HEK293T (cell line): ENCODE measurements at places on chromosomes 1 and 21.

GRCh38 chr1:89957107-89957506, 37.8 kb upstream of the ZNF326 start:
- no peak for DNase-seq

DNA sequence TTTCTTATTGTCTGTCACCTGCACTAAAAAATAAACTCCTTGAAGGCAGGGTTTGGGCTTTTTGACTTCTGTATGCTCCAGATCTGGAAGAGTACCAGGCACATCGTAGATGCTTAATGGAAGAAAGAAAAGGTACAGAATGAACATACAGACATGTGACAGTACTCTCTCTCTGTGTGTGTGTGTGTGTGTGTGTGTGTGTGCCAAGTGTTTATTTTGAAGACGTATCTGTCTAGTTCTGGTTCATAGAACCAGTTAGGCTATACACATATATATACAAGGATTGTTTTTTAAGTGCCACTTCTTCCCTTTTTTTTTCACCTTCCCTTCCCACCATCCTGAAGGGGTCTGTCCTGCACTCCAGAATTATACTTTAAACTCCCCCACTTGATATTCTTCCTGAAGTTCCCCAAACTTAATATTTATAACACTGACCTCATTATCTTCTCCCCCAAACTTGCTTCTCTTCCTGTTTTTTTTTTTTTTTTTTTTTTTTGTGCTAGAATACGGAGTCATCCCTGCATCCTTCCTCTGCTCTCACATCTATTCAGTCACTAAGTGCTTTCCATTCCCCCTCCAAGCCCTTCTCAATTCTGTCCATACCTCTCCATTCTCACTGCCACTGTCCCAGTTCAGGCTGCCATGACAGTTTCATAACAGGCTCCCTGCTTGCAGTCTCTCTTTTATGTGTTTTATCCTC, 5.4 kb upstream of the KCNA3 start:
- DNase-seq, result no peak

GRCh38 chr1:40789661-40790430, 6.3 kb downstream of the KCNQ4 start:
- DNase-seq, result no peak

DNA sequence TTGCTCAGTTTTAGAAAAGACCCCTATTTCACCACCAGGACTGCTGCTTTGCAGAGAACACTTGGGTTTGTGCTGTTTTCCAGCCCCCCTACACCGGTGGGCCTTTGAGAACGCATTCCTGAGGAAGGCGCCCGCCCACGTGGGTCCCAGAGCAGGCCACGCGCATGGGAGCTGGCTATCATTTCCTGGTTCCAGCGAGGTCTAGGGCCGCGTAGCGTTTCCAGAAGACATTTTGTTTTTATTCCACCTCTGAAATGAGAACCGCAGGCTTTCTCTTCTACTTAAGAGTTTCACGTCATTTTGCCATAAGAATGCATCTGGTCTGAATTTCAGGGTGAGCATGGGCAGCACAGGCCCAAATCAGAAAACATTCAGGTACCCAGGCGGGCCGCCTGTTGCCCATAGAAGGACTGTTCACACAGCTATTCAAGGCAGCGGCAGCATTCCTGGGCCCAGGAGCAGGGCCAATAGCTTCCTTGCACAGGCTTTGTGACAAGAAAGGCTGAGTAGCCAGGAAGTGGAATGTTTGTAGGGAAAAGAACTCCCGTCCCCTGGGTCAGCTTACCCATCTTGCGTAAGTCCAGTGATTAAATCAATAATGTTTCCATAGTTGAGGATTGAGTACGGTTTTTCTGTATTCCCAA, 1.4 kb upstream of the KLHL21 start:
- DNase-seq, result no peak

GRCh38 chr1:55062801-55063576, 23.6 kb downstream of the PCSK9 start:
- no peak for DNase-seq

DNA sequence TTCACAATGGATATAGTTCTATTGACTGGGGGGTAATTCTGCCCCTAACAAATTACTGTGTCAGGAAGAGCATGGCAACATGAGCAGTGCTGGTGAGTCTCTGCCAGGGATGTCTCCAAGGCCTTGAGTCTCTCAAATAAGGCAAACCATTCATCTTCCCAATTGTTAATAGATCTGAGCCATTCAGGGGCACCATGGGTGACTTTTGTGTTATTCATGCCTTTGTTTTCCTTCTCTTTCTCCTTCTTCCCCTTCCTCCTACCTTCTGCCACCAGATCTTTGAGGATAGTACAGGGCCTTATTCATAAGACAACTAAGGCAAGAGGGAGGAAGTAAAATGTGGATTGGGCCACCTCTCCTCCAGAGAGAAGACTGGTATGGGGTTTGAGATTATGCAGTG, at the start of gene RGSL1:
TSS of gene RGSL1 (plus strand) at position 60 of the 400 bp plus-strand sequence. CDS start at position 80, 20 bp downstream.
- no peak for DNase-seq

DNA sequence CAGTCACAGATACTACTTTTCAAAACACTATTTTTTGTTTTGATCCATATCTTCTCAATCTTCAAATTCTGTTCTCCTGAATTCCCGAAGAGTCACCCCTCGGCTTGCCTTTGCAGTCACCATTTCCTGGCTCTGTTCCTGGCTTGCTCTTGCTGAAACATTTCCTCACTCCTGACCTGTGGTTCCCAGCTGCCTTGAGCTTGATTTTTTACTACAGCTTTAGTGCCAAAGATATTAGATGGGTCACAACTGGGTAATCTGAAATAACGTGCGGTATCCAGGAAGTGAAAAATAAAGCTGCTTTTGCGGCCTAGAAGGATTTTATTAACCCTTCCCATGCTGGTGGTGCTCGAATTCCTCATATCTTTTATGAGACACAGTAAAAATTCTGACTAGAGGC, 318.8 kb downstream of the PCP4 start:
- DNase-seq, result no peak

- DNase-seq, result no peak
Measured at GRCh38 chr1:91098299-91098906, 76.6 kb upstream of the ZNF644 start.

GRCh38 chr1:58592522-58593134, 15.6 kb upstream of the TACSTD2 start:
- no peak for DNase-seq

DNA sequence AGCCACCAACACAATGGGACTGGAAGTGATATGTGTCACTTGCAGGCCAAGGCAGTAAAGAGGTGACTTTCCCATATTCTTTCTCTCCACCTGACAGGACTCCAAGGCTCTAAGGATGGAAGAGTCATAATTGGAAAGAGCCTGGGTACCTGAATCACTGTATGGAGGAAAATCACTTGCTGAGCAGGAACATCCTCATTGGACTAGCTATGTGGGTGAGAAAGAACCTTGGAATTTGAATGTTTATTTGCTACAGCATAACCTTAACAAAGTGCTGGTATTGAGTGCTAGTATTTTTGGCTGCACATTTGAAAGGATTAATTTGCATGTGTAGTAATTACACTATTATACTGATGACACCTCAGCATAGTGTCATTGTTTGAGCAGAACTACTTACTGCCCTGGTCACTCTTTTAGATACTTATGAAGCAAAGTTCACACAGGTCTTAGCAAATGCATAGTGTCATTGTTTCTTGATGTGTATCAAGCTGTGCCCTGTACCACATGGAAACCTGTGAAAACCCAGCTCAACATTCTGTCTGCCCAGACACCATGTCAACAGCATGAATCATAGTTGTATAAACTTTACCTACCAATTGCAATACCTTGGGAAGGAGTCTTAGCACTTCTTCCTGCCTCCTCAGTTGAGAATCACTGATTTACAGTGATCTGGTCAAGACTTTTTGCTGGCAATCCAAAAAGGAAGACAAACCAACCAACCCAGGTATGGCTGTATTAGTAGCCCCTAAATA, 5.1 kb upstream of the S100A10 start:
- DNase-seq, result no peak

- DNase-seq, result no peak
Measured at GRCh38 chr1:156668801-156669637, 8.2 kb downstream of the NES start.

- no peak for DNase-seq
Measured at GRCh38 chr21:24175106-24175505, 1432.2 kb downstream of the MRPL39 start.

- DNase-seq, result no peak
Measured at GRCh38 chr1:166924823-166925541, 48.9 kb upstream of the TADA1 start.

GRCh38 chr1:15386164-15386749, 23.4 kb upstream of the EFHD2 start:
- no peak for DNase-seq

DNA sequence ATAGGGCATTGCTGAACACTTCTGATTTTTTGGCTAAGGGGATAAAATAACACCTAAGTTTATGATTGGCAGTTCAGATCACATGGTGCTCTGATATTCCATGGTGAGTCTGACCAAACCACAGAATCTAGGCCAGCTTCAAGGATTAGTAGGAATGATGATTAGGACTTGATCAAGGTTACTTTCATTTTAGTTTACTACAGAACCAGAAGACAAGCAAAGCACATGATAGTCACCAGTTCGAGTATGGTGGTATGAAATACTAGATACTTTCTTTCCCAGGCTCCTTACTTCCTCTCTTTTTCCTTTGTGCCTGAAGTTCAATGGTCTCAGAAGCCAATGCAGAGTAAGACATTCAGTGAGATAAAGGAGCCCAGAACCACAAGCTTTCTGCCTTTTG, 26.6 kb downstream of the S100A10 start:
- no peak for DNase-seq

DNA sequence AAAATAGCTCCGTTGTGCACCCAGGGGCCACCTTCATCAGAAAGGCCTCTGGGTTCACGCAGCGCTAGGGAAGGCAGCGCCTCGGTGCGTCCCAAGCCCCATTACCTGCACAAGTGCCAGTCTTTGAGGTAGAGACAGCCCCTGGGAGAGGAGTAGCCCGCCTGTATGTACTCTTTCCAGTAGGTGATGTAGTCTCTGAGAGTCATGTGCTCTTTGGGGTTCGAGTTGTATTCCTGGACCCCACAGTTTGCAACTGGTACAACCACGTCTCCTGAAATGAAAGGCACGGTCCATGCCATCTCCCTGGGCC, 601 bp downstream of the JMJD4 start:
- no peak for DNase-seq

GRCh38 chr21:25584833-25585676, 22.2 kb downstream of the MRPL39 start:
- DNase-seq, result no peak

GRCh38 chr1:183444243-183444642, 26.1 kb upstream of the NMNAT2 start:
- no peak for DNase-seq

DNA sequence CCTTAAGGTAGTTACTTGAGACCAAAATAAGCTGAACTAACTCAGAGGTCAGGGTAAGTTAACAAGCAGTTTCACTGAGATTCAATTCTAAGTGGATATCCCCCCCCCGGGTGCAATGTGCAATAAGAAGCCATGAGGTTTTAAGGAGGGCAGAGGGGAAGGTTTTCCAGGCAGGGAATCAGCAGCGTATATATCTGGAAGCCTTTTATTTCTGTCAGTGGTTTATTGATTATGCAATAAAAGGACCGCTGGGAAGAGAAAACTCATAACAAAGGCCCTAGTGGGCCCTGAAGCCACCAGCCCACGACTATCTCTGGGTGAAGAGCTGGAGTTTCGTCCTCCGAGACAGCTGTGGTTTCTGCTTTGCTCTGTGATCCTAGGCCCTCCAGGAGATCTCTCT, 53.1 kb upstream of the CTPS1 start:
- DNase-seq, result no peak

DNA sequence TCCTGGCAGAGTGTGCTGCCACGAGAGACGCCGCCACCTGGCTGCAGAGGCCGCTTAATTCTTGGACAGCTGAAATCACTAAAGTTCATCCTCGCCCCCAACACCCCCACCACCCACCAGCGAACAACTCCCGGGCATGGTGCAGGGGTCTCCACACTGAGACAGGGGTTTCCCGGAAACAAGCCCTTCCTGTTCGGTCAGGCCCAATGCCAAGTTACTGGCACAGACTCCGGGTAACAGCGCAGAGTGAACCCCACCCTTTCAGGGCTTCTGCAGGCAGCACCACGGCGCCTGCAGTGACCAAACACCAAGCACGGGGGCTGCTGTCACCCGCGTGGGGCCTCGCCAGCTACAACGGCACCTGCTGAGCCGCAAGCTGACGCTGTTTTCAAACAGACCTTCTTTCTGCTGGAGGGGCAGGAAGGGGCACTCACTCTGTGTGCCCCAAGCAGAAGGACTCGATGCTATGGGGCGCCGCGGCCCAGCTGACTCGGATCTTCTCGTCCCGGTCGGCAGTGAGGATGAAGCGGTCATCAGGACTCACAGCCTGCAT, 17.4 kb downstream of the WDR4 start:
- no peak for DNase-seq

- no peak for DNase-seq
Measured at GRCh38 chr1:26434161-26434752, 2.1 kb downstream of the DHDDS start.

GRCh38 chr1:11337580-11338073, 64.6 kb downstream of the UBIAD1 start:
- DNase-seq, result peak; percentile 80

GRCh38 chr1:87926921-87927320, 598.2 kb downstream of the LMO4 start:
- no peak for DNase-seq
